Kidney (tissue), 22 donors: ENCODE measurements at places on chromosomes 7 and 10. TPM values are rescaled to one million over a fixed set of nuclear protein-coding genes. Genes with fewer than 3 reads are reported as not detected.

DNA sequence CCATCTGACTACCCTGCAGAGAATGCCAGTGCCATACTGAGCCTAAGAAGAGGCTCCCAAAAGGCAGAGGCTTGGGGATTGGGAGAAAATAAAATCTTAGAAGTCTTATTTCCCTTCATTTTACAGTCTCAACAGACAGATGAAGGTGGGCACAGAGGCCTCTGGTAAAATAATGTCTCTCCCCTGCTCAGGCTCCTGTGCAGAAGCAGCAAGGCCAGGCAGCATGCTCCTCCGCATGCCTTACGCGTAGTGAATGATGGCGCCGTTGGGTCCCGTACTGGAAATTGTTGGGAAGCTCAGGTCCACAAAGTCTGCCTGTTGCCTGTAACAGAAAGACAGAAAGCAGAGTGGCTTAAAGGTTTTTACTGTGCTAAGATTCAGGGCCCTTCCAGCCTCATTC, 45.8 kb downstream of the XPNPEP1 start:
- no peak for DNase-seq

DNA sequence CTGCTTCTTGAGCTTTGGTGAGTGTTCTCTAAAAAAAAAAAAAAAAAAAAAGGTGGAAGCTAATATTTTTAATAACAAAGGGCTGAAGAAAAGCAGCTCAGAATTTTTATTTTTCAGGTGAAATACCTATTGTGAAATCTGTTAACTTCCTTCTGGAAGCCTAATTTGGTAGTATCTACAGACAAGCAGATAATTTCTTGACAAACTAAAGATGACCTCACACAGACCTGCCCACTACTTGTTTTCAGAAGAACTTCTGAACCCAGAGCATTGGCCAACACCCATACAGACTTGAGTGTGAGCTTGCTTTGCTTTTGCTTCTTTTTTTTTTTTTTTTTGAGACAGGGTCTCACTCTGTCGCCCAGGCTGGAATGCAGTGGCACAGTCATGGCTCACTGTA, 31.2 kb downstream of the LRRC4 start:
- DNase-seq, result no peak

DNA sequence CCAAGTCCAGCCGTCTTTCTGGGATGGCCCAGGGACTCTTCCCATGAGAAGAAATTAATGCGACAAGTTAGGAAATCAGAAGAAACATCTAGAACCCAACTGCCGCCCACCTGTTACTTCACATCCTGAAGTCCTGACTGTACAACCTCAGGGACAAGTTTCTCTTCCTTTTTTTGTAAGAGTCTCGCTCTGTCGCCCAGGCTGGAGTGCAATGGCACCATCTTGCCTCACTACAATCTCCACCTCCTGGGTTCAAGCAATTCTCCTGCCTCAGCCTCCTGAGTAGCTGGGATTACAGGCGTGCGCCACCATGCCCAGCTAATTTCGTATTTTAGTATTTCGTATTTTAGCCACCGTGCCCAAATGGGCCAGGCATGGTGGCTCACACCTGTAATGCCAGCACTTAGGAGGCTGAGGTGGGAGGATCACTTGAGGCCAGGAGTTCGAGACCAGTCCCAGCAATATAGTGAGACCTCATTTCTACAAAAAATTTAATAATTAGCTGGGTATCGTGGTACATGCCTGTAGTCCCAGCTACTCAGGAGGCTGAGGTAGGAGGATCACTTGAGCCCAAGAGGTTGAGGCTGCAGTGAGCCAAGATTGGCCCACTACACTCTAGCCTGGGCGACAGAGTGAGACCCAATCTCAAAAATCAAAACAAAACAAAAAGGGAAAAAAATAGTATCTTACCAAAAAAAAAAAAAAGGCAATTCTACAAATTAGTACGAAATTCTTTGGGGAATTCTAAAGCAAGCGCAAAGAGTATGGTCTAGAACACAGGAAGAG, 20.8 kb downstream of the LAT2 start:
- no peak for DNase-seq

The CPA2 gene
- not detected for total RNA-seq

DNA sequence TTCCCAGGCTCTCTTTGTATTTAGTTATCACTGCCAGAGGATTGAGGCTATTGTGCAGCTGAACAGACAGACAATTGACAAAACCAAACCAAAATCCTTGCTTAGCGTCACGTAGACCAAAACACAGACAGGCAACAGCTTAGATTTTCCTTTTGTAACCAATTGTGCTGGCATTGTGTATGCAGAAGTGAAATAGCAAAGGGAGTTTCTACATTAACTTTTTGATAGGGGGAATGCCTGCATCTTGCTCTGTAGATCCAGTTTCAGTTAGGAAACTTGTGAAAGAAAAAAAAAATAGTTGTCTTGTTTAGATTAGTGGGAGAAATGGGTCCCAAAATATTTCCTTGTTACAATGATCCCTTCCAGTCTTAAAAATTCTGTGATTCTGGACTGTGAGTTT, 333.8 kb downstream of the BBS9 start:
- no peak for DNase-seq

The CFAP46 gene
- total RNA-seq, result 8.3 TPM

DNA sequence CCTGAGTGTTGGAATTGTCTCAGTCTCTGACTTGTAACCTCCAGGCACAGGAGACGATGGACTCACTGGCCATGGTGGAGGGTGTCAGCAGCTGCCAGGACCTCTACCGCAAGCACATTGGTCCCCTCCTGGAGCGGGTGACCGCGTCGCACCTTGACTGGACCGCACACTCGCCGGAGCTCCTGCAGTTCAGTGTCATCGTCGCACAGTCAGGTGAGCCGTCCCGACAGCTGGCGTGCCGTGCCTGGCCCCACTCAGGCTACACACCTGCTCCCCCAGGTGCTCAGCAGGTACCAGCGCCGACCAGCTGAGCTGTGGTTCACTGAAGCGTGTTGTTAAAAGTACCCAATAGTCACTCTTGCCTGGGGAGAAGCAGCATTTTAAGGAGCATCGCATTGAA, 36.7 kb upstream of the PRKAR1B start:
- no peak for DNase-seq

The LIPM gene
- total RNA-seq, result not detected

DNA sequence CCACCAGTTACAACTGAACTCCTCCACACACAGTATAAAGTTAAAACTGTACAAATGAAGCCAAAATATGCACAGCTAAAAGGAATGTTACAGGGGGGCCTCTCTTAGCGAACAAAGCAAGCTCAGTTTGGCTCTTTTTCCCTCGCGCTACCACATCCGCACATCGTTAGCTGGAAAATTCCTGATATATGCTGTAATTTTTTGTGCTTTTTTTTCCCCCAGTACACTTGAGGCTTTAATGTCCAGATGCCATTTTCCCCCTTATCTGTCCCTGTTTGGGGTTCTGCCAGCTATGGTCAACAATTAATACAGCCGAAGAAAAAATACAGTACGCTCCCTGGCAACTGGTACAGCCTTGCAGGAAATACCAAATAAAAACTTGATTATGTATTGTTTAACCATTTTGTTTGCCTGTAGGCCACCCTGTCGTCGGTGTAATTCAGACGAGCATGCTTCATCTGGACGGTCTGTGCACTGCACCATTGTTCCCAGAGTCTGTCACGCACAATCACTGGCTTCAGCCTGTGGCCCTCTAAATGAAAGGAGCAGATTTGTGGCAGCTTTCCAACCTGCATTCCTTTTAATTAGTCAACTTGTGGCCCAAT, 108.1 kb upstream of the FAM133B start:
- DNase-seq, result peak; percentile 37

The AKR1C2 gene
- 16.3 TPM for total RNA-seq

- no peak for DNase-seq
Measured at GRCh38 chr10:73862011-73862410, 12.3 kb downstream of the CAMK2G start.

The NPFFR1 gene
- 0.09 TPM for total RNA-seq

The PLCE1 gene
- 8.7 TPM for total RNA-seq

The C10orf53 gene
- total RNA-seq, result not detected
